ENCODE measurements at places on chromosomes 2 and 18. TPM values are rescaled to one million over a fixed set of nuclear protein-coding genes. Genes with fewer than 3 reads are reported as not detected.
A peak's percentile ranks its signal among the peaks of the same experiment; 100 is the strongest.

GRCh38 chr2:181649436-181649979 lies 7.4 kb downstream of the CERKL start:
- no peaks in the 10 kb centered on the region for H3K36me3 ChIP-seq
- no peaks in the 10 kb centered on the region for H3K27me3 ChIP-seq
- DNase-seq, result no peak
- no peak overlapping the region for H3K4me3 ChIP-seq

GRCh38 chr18:46386788-46387187 lies 270.2 kb downstream of the LOXHD1 start:
- no peaks in the 10 kb centered on the region for H3K27me3 ChIP-seq
- peak overlapping the region; percentile 9 for H3K27ac ChIP-seq
- no peaks in the 10 kb centered on the region for H3K36me3 ChIP-seq
- no peak for DNase-seq
- no peak overlapping the region for H3K4me3 ChIP-seq

GRCh38 chr2:134405611-134406081 lies 151.8 kb downstream of the MGAT5 start:
- H3K36me3 ChIP-seq, result no peaks in the 10 kb centered on the region
- no peak for DNase-seq
- peaks cover 17% of the 10 kb centered on the region for H3K4me1 ChIP-seq
- no peak overlapping the region for H3K27ac ChIP-seq
- no peaks in the 10 kb centered on the region for H3K27me3 ChIP-seq

DNA sequence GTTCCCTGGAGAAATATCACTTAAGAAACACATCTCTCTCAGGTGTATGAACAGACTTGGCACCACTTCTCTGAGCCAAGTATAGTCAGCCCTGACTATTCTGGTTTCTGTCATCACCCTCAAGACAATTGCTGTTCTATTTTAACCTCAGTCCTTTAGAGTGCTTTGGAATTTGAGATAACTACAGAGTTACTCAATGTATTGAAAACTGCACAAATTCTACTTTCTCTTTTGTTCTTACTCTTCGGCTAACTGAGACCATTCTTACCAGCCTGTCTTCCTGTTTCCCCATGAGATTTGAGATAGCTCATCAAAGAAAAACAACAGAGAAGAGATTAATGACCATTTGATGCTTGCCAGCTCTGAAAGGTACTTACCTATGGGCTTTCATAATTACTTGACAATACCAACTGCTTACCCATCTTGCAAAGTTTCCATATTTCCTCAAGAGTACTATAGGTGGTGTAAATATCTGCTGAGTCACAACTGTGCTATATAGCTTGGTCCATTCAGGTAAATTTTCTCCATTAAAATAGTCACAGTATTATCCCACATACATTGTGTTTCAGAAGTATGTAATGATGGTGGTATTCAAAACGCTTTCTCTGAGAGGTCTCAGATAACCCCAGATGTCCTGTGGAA lies 467.5 kb upstream of the CHST9 start:
- H3K4me1 ChIP-seq, result 0 out of 2 replicates have a peak, but pooled peaks cover 4% of the 10 kb centered on the region
- H3K4me3 ChIP-seq, result no peak overlapping the region
- DNase-seq, result no peak
- no peak overlapping the region for H3K27ac ChIP-seq
- no peaks in the 10 kb centered on the region for H3K27me3 ChIP-seq

- H3K36me3 ChIP-seq, result no peaks in the 10 kb centered on the region
- H3K27ac ChIP-seq, result no peak overlapping the region
- no peaks in the 10 kb centered on the region for H3K4me1 ChIP-seq
- H3K27me3 ChIP-seq, result no peaks in the 10 kb centered on the region
Measured at GRCh38 chr18:78138983-78139496, 840.6 kb upstream of the SALL3 start.

DNA sequence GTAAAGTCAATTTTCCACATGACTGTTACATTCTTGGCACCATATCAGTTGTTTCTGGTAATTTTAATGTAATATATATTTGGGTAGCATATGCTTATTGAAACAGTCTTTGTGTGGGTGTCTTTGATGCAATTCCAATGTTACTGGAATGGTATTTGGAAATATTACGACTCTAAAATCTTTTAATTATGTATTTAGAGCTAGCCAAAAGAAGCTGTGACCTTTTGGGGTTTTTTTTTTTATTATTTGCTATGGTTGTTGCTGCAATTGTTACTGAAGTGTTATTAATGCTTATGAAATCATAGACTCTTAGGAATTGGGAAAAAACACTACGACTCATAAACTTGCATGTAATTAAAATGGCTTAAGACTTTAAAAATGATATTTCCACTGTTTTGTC lies 95.9 kb downstream of the AOX1 start:
- H3K36me3 ChIP-seq, result no peaks in the 10 kb centered on the region
- no peak for DNase-seq
- H3K4me1 ChIP-seq, result no peaks in the 10 kb centered on the region
- peaks cover 6% of the 10 kb centered on the region for H3K27me3 ChIP-seq
- H3K27ac ChIP-seq, result no peak overlapping the region

DNA sequence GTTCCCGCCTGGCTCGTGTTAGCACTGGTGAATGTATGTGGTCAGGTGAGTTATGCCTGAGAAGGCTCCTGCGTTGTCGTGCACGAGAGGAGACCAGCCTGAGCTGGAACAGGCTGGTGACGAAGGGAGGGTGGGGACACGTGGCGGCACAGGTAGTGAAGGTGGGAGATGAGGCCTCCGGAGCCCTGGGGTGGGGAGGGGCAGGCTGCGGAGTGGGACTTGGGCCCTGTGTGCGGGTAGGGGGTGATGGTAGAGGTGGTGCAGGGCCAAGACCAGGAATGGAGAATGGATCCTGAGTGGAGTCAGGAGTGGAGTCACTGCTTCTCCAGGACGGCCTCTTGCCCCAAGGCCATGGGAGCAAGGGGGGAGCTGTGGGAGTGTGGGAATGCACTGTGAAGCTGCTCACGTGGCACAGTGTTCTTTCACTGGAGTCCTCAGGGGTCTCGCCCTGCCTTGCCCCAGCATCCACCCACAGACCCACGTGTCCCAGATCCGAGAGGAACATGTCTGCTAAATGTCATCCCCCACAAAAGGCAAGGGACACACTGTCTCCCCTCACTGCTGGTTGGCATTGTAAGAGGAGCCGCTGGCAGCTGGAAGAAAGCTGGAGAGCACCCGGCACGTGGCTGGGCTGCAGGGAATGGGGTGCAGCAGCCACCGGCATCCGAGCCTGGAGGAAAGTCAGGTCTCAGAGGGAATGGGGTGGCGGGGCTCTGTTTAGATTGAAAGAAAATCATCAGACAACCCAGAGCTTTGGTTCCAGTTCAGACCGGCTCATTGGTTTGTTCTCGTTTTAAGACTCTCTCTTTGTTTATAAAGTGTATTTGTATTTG lies 63.7 kb downstream of the CYP26B1 start:
- H3K27ac ChIP-seq, result no peak overlapping the region
- H3K27me3 ChIP-seq, result no peaks in the 10 kb centered on the region
- no peaks in the 10 kb centered on the region for H3K36me3 ChIP-seq

DNA sequence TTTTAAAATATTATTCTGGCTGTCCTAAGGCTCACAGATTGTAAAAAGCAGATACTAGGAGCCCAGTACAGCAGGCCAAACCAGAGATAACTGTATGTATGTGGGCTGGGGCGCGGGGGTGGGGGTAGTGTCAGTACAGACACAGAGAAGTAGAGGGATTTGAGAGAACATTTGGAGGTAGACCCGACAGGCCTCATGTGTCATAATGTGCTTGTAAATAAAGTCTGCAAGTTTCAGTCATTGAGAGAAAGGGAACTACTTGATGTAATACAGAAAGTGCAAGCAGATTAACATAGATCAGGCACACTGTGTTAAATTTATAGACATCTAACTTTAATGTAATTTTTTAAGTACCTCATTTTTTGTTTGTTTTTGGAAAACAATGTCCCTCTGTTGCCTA lies 7.4 kb upstream of the POLI start:
- H3K27ac ChIP-seq, result no peak overlapping the region
- H3K27me3 ChIP-seq, result no peaks in the 10 kb centered on the region
- peaks cover 5% of the 10 kb centered on the region for H3K4me1 ChIP-seq
- no peak for DNase-seq
- no peaks in the 10 kb centered on the region for H3K36me3 ChIP-seq
- H3K4me3 ChIP-seq, result no peak overlapping the region

GRCh38 chr2:42934580-42935186 lies 142.3 kb upstream of the HAAO start:
- DNase-seq, result peak; percentile 28
- no peaks in the 10 kb centered on the region for H3K36me3 ChIP-seq

DNA sequence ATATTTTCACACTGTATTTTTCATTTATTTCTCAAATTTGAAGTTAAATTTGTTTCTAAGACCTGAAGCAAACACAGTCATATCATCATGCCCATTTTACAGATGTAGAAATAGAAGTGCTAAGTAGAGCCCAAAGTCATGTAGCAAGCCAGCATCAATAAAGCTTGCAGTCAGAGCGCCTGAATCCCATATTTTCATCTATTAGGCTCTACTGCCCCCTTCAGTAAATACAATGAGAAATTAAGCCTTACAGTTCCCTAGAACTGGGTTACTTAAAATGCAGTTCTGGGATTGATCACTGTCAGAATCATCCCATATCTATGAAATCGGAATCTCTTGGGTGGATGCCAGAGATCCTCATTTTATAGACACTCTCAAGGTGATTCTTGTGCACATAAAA lies 419.9 kb downstream of the TGIF1 start:
- H3K36me3 ChIP-seq, result no peaks in the 10 kb centered on the region
- H3K4me1 ChIP-seq, result no peaks in the 10 kb centered on the region
- no peak for DNase-seq
- H3K27me3 ChIP-seq, result peaks cover 30% of the 10 kb centered on the region

- no peaks in the 10 kb centered on the region for H3K4me1 ChIP-seq
- peaks cover 15% of the 10 kb centered on the region for H3K27me3 ChIP-seq
- DNase-seq, result no peak
Measured at GRCh38 chr2:130894326-130894942, 57.7 kb downstream of the ARHGEF4 start.

GRCh38 chr2:22829791-22830190 lies 555.2 kb upstream of the KLHL29 start:
- no peak for DNase-seq
- no peaks in the 10 kb centered on the region for H3K27me3 ChIP-seq
- H3K27ac ChIP-seq, result no peak overlapping the region
- no peak overlapping the region for H3K4me3 ChIP-seq
- H3K4me1 ChIP-seq, result no peaks in the 10 kb centered on the region

GRCh38 chr2:102271844-102272243 lies 39.5 kb upstream of the IL1RL1 start:
- no peaks in the 10 kb centered on the region for H3K36me3 ChIP-seq
- no peak overlapping the region for H3K4me3 ChIP-seq
- no peak for DNase-seq
- H3K27me3 ChIP-seq, result peaks cover 6% of the 10 kb centered on the region

DNA sequence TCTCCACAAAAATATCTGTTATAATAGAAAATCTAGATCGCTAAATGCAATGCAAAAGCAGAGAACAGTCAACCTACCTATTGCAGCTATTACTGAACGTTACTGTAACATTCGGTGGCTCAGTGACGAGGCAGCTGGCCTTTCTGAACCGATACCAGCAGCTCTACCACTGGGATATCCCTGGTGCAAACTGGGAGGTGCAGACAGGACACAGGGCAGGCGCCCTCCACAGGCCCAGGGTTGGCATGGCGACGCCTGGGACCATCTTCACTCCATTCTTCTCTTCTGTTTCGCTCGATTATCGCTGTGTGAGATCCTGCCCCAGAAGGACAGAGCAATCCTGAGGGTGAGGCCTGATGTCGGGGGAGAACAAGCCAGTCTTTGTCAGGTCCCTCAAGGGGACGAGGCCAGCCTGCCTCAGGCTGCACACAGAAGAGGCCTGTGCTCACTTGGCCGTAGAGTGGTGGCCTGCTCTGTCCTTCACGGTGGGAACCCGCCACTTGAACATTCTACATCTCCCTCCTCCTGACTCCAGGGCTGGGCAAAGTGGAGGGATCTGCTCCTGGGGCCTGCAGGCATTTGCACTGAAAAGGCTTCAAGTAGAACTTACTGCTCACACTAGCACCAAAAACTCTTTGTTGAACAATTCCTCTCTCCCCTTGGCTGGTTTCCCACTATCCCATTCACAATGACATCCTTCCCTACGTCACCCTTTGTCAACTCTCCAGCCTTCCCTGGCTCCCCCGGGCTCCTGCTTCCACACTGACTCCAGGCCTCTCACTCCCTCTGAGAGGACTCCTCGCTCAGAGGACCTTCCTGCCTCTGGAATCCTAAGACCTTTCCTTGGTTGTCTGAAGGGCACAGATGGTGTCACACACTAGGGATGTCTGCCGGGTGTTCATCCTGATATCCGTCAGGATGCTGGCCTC lies 49.7 kb downstream of the CYRIA start:
- no peak overlapping the region for H3K4me3 ChIP-seq
- no peaks in the 10 kb centered on the region for H3K27me3 ChIP-seq
- H3K27ac ChIP-seq, result no peak overlapping the region
- no peak for DNase-seq
- no peaks in the 10 kb centered on the region for H3K36me3 ChIP-seq

GRCh38 chr2:3414133-3414860 lies 34.8 kb downstream of the TRAPPC12 start:
- no peak for DNase-seq
- H3K36me3 ChIP-seq, result peaks cover 23% of the 10 kb centered on the region
- H3K27ac ChIP-seq, result no peak overlapping the region
- H3K4me3 ChIP-seq, result no peak overlapping the region
- no peaks in the 10 kb centered on the region for H3K4me1 ChIP-seq

- no peaks in the 10 kb centered on the region for H3K36me3 ChIP-seq
- no peaks in the 10 kb centered on the region for H3K4me1 ChIP-seq
- DNase-seq, result no peak
- no peak overlapping the region for H3K4me3 ChIP-seq
Measured at GRCh38 chr2:165743442-165743841, 50.6 kb downstream of the GALNT3 start.

- no peaks in the 10 kb centered on the region for H3K36me3 ChIP-seq
- no peaks in the 10 kb centered on the region for H3K27me3 ChIP-seq
- no peak overlapping the region for H3K4me3 ChIP-seq
- DNase-seq, result no peak
- H3K27ac ChIP-seq, result no peak overlapping the region
Measured at GRCh38 chr2:179701524-179702110, 159.8 kb downstream of the ZNF385B start.

The GALNT3 gene
- total RNA-seq, result 2.2 TPM

The NT5DC4 gene
- total RNA-seq, result not detected

The ATP6V1C2 gene
- not detected for total RNA-seq

The AP1S3 gene
- total RNA-seq, result 6.4 TPM

The LYPD6 gene
- total RNA-seq, result 15.0 TPM

The MOB1A gene
- total RNA-seq, result 192 TPM

The TMEM18 gene
- total RNA-seq, result 45.1 TPM

The ACVR1C gene
- not detected for total RNA-seq

The CD8B gene
- not detected for total RNA-seq

The ARL5A gene
- total RNA-seq, result 83.5 TPM

The RIT2 gene
- not detected for total RNA-seq

The ZSWIM2 gene
- not detected for total RNA-seq

The RNF144A gene
- total RNA-seq, result 7.3 TPM

The LCT gene
- not detected for total RNA-seq

The TXNDC2 gene
- total RNA-seq, result not detected

The RGPD4 gene
- not detected for total RNA-seq

Measured in SJSA1 (cell line).